Kidney capillary endothelial cell (primary cell): ENCODE measurements at places on chromosomes 7 and 10.

GRCh38 chr10:6119423-6119822 is 30.6 kb downstream of the RBM17 start:
- no peak for DNase-seq

DNA sequence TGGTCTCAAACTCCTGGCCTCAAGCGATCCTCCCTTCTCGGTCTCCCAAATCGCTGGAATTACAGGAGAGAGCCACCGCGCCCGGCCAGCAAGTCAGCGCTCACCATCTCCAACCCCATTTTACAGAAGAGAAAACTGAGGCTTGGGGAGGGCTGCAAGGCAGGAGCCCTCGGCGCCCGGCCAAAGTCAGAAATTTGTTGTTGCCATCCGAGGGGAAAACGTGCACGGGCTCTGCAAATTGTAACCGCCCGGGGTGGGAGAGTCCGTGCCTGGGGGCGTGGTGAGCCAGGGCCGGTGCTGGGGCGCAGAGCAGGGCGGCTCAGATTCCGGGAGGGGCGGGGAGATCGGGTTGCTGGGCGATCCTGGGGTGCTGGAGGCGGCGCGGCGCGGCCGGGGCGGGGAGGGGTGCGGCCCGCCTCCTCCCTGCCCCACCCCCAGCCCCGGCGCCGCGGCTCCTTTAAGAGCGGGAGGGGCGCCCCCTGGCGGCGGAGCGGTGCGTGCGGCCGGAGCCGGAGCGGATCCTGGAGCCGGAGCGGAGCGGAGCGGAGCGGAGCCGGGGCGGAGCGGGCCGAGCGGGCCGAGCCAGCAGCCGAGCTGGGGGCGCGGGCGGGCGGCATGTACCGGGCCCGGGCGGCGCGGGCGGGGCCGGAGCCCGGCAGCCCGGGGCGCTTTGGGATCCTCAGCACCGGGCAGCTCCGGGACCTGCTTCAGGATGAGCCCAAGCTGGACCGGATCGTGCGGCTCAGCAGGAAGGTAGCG is at the start of gene VPS37D:
Gene VPS37D, plus strand, starts transcription at position 488 of the 759 bp plus-strand sequence. Its CDS starts 128 bp downstream, at position 616.
- peak; percentile 52 for DNase-seq

- DNase-seq, result no peak
These were observed 72.3 kb downstream of the ELMO1 start for GRCh38 chr7:37376386-37376785.

DNA sequence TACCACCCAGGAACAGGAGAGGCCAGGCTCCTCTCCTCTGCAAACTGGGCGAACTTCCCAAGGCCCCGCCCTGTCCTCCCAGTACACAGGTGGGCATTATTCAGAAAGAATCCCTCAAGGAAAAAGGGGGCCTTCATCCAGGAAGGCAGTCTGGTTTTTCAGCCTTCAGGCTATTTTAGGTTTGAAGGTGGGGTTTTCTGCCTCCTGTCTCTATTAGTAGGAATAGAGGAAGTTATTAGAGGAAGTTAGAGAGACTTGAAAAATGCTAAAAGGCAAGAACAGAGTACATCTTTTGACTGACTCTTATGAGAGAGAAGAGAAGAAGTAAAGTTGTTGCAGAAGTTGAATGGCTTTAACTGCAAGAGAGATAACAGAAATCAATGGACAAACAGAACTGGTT is 250.9 kb upstream of the SORCS1 start:
- no peak for DNase-seq

GRCh38 chr10:113965683-113966082 is 78.0 kb upstream of the ADRB1 start:
- no peak for DNase-seq

DNA sequence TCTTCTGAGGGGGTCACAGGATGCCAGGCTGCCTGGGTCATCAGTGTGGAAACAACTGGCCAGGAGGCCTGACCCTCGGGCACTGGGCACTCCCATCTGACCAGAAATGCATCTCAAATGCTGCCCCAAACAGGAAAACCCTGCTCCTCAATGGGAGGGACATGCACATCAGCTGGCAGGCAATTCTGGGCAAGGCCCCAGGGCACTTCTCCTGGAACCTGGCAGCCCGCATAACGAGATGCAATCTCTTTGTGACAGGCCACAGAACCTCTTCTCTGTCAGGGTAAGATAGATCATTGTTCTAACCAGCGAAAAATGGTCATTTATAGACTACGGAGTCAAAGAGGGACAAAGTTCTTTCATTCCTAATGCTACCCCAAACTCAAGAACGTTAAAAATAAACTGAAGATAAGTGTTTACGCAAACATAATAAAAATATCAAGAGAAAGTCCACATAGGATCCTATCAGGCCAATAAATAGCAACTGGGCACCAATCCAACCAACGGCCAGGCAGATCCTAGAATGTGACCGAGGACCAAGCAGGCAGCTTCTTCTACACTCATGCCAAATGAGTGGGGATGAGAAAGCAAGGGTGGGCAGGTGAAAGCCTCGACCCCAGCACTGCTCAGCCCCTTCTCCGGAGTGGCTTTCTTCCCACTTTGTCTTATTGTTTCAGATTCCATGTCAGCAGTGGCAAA is 212.3 kb downstream of the TCERG1L start:
- DNase-seq, result no peak
